Frontal cortex (tissue), 4 donors: ENCODE measurements at places on chromosomes 12 and 14. TPM values are rescaled to one million over a fixed set of nuclear protein-coding genes. Genes with fewer than 3 reads are reported as not detected.

DNA sequence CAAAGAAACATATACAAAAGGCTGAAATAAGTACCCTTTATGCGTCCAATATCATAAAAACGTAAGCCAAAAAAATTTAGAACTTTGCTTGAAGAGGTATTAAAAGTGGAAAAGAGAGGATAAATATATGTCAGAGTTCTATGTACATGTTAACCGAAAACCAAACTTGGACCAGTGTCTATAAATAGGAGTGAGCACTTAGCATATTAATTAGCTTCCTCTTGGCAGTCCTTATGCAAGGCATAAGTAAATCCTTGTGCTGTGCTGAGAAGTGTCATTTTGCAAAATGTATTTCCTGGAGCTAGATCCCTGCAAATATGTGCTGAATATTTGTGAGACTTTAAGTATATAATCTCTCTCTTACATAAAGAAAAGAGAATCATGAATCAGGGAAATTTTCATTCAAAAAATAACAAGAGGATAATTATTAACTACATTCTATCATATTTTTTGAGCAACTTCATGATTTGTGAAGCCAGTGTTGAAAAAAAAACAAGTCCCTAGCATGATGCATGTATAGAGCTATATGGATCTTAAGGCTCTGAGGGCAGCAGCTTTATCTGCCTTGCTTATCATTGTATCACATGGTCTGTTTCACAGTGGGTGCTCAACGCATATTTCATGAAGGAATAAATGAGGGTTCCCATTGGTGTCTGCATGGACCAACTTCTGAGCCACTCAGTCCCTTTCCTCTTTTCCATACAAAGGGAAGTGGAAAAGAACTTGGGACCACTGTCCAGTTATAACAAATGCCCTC, 326.1 kb downstream of the PDZRN4 start:
- DNase-seq = no peak

GRCh38 chr14:77612011-77612620, 4.3 kb downstream of the SPTLC2 start:
- no peak for DNase-seq

- DNase-seq = no peak
Measured at GRCh38 chr14:101354726-101355125, 206.6 kb upstream of the DIO3 start.

GRCh38 chr14:47485421-47485820, 190.0 kb downstream of the MDGA2 start:
- DNase-seq = no peak

- DNase-seq = no peak
Measured at GRCh38 chr12:27001663-27002062, 12.5 kb downstream of the TM7SF3 start.

Gene DPY19L2
- 36.3 TPM for total RNA-seq
